ENCODE measurements at places on chromosomes 1 and 21.

DNA sequence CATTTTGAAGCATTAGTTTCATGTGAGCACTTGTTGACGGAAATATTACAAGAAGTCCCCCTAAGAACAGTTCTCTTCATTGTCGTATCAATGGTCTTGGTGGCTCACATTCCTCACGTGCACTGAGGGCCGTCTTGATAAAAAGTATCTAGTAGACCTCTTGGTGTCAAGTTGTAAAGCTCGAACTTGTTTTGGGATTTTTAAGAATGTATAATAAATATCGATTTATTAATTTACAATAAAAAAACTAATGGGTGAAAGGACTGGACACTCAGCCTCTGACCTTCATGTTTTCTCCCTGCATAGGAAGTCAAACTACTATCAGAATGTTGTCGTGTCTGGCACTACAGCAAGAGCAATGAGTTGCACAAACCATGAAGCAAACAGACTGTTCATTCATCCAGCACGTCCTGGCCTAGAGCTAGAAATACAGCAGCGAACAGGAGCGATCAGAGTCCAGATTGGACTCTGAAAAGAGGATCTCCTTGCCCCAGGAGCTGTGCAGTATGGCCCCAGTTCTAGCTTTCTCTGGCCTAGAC is 319.2 kb downstream of the SMYD3 start:
- DNase-seq: no peak

DNA sequence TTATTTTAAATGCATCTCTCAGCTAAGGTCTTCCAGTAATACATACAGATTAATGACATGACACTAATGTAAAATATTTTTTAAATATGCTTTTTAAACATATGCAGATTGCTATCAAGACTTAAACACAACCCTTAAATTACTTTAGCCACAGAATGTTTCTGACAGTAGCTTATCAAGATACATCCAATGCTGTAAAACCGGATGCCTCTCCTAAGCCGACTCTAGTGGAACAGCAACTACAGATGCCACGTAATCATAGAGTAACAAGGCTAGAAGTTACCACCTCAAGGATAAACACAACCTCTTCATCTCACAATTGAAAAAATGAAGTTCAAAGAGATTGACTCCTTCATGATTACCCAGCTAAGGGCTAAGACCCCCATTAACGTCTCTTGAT is 68.4 kb downstream of the ZZZ3 start:
- DNase-seq: no peak

DNA sequence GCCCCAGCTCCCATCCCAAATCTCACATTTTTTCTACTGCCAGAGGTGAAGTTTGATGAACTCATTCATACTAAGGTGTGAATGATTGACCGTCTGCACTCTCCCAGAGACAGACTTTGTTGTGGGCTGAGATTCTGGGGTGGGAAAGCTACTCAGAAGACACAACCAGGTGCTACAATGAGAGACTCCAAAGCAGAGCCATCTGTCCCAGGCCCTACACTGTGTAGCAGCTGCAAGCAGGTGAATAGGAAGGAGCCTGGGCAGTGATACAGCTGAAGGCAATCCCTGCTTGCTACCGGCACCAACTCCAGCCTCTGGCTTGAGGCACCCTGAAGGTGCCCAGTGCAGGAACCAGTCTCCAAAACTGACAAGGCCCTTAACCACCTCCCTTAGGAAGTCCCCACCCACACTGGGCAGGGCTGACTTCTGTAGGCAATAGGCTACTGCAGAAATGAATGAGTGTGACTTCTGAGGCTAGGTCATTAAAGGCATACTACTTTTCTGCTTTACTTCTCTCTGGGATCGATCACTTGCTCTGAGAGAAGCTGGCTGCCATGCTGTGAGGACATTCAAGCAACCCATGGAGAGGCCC is 79.7 kb upstream of the RUNX3 start:
- DNase-seq: peak; percentile 59

GRCh38 chr1:91065337-91065736 is 43.5 kb upstream of the ZNF644 start:
- no peak for DNase-seq

- no peak for DNase-seq
Observed at GRCh38 chr1:32684167-32684811, 18.3 kb downstream of the SYNC start.

- no peak for DNase-seq
Observed at GRCh38 chr21:26835027-26835713, 10.0 kb downstream of the ADAMTS1 start.

DNA sequence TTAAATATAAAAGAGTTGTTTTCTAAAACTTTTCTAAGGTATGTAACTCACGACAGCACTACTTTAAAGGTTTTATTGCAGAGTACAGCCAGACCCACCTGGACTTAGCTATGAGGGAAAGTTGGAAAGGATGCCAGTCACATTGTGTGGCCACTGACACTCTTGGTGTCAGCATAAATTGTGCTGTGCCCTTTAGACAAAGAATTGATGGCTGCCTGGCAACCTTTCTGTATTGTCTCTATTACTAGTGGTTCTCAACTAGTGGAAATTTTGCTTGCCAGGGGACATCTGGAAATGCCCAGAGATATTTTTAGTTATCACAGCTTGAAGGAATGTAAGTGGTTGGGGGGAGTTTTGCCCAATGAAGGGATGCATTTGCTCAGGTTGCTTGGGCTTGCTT is 117.5 kb upstream of the APP start:
- no peak for DNase-seq

DNA sequence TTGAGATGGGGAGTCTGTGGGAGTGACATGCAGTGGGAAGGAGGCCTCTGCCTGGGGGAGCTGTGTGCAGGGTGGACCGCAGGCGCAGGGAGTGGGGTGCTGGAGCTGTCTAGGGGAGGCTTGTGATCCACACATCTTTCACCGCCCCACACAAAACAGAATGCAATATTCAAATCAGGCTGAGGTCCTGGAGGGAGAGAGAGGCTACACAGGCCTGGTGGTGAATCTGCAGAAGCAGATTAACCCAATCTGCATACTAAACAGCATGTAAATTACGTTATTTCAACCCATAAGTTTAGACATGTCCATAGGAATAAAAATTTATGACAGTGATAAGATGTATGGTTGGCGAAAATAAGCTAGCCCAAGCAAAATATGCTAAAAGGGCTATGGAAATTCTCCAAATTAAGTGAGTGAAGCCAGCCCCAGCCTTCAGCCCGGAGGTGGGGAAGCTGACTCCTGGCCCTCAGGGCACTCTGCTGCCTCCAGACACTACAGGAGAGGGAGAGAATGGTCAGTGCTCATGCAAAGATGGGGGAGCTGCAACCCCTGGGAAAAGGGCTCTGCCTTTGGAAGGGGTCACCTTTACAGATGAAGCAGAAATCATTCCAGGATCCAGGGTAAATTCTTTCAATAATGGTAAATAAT is 156.2 kb upstream of the CTTNBP2NL start:
- DNase-seq: no peak

DNA sequence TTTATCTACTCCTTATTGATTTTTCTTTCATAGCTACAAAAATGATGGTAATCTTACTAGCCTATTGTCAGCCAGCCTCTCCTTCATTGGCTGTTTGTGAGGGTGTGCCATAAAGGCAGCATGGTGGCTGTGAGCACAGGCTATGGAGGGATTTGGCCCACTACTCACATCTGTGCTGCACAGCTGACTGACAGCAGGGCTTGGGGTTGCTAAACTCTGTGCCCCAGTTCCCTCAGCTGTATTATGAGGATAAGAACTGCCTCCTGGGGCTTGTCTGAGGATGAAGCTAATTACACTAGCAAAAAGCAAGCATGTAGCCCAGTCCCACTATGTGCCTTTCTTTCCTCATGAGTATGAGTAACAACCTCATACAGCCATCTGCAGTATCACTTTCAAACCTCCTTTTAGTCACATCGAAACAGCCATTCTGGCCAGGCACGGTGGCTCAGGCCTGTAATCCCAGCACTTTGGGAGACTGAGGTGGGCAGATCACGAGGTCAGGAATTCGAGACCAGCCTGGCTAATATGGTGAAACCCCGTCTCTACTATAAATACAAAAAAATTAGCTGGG is 66.2 kb downstream of the COQ8A start:
- DNase-seq: no peak

DNA sequence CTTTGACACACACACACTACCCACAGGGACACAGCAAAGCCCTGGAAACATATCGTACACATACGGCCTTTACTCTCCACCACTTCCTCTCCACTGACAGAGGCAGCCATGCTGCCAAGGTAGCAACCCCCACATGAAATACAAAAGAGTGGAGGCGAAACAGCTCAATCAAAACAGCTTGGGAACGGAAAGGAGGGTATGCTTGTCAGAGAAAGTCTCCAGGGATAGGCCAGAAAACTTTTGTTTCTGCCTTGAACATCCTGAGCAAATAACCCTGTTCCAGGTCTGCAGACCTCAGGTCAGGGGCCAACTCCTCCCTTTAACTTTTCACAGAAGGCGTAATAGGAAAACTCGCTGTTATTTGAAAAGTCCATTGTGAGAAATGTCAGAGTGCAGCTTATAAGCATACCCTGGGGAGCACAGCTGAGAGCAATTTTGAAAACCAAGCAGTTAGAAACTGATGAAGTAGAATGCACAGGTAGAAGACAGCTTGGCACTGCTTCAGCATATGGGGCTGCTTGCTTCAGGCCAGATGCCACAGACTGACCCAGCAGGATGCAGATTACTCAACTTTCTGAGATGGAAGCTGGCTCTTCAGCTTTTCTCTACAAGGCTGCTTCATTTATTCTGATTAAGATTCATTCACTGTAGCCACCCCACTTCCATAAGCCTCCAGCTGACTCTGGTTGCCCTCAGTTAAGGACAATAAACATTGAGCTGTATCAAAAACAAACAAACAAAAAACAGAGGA is 18.0 kb downstream of the KIAA0319L start:
- DNase-seq: no peak
